ENCODE measurements at places on chromosomes 1 and 21.
A peak's percentile ranks its signal among the peaks of the same experiment; 100 is the strongest.

GRCh38 chr1:246218686-246219085, 288.4 kb downstream of the SMYD3 start:
- no peaks in the 10 kb centered on the region for H3K27me3 ChIP-seq
- H3K36me3 ChIP-seq: peaks cover 4% of the 10 kb centered on the region
- no peak for DNase-seq
- H3K27ac ChIP-seq: no peak overlapping the region

- H3K27ac ChIP-seq: no peak overlapping the region
- peaks cover 13% of the 10 kb centered on the region for H3K27me3 ChIP-seq
- no peak for DNase-seq
- H3K36me3 ChIP-seq: no peaks in the 10 kb centered on the region
Observed at GRCh38 chr1:47705517-47706130, 267.8 kb downstream of the FOXD2 start.

DNA sequence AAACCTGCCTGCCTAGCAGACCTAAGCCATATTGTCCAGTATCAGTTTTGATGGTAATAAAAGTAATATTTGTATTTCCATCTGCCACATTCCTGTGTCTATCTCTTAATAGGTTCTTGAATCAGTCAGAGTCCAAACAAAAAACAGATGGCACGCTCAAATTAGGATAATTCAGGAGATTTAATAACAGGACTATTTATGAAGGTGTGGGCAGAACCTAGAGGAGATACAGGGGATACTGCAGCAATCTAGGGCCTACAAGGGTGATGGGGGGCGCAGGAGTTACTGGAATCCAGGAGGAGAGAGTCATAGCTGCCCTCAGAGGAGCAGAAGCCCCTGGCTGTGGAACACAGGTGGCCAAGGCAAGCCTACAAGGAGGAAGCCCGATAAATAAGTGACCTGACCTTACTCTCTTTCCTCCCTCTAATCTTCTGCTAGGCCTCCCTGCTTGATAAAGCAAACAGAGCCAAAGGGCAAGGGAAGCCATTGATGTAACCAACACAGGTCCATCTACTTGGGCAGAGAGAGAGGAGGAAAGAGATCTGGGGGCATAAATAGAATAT, 11.9 kb upstream of the HYI start:
- no peaks in the 10 kb centered on the region for H3K27me3 ChIP-seq
- peaks cover 11% of the 10 kb centered on the region for H3K4me1 ChIP-seq
- H3K36me3 ChIP-seq: no peaks in the 10 kb centered on the region
- H3K4me3 ChIP-seq: no peak overlapping the region
- peak overlapping the region; percentile 53 for H3K27ac ChIP-seq
- no peak for DNase-seq

GRCh38 chr1:48684381-48684780, 92.3 kb downstream of the BEND5 start:
- H3K4me1 ChIP-seq: peaks cover 8% of the 10 kb centered on the region
- no peak overlapping the region for H3K4me3 ChIP-seq
- peaks cover 4% of the 10 kb centered on the region for H3K27me3 ChIP-seq
- no peak for DNase-seq

DNA sequence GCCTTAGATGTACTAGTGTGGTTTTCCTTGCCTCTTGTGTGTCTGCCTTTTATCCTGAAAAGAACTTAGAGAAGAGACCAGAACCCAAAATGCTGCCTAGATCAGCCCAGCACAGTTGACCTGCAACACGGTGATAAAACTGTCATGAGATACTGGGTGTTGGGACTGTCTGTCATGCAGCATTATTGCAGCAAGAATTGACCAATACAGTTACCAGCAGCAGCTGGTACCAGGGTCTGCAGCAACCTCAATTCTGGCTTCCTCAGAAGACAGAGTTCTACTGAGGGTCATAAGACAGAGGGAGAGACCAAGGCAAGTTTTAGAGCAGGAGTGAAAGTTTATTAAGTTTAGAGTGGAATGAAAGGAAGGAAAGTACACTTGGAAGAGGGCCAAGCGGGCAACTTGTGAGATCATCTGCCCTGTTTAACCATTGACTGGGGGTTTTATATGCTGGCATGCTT, 182.0 kb downstream of the DYRK1A start:
- H3K4me3 ChIP-seq: no peak overlapping the region
- H3K36me3 ChIP-seq: no peaks in the 10 kb centered on the region
- no peak overlapping the region for H3K27ac ChIP-seq
- DNase-seq: no peak

GRCh38 chr1:172885411-172885810, 165.3 kb downstream of the TNFSF18 start:
- no peaks in the 10 kb centered on the region for H3K27me3 ChIP-seq
- peaks cover 5% of the 10 kb centered on the region for H3K36me3 ChIP-seq
- no peak overlapping the region for H3K27ac ChIP-seq
- no peak overlapping the region for H3K4me3 ChIP-seq
- no peak for DNase-seq

DNA sequence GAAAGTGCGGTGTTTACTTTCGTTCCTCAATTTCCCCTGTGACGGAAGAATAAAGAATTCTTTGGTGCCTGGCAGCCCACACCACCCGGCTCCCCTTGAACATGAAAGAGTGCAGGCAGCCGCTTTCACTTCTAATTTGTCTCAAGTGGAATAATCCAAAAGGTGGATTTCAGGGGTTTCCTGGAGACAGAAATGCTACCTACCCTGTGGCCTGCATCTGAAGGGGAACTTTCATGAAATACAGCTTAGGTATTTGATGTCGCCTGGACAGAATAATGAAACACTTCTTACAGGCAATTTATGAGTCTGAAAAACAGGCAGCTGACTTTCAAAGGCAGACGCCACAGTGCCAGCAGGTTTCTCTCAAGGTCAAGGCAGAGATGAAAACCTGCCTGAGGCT, 169.5 kb upstream of the USP24 start:
- no peak for DNase-seq
- H3K36me3 ChIP-seq: no peaks in the 10 kb centered on the region
- no peaks in the 10 kb centered on the region for H3K27me3 ChIP-seq
- H3K4me1 ChIP-seq: no peaks in the 10 kb centered on the region

GRCh38 chr1:86503406-86504136, 34.8 kb downstream of the CLCA1 start:
- H3K4me3 ChIP-seq: peak overlapping the region; percentile 96
- no peak overlapping the region for H3K27ac ChIP-seq
- no peak for DNase-seq
- H3K27me3 ChIP-seq: peaks cover 19% of the 10 kb centered on the region
- H3K4me1 ChIP-seq: peaks cover 19% of the 10 kb centered on the region

DNA sequence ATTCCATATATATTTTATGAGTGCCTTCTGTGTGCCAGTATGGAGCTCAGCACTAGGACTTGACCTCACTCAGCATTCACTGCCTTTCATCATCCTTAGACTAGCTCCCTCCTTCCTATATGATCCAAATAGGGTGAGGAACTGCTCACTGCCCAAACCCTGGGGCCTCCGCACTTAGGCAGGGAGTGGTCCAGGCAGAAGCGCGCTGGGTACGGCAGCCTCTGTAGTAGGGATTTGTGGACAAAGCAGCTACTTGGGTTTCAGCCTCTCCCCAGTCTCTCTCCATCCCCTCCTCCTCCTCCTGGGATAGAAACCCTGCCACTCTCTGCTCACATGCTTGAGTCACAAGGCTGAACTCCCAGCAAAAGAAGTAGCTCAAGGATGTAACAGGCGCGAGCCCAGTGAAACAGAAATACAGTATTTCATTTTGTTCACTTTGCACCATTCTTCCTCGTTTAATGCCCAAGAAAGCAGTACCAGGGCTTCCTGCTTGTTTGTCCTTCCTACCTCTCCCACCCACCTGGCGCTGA, 32.9 kb downstream of the PLEKHA6 start:
- no peaks in the 10 kb centered on the region for H3K4me1 ChIP-seq
- no peak overlapping the region for H3K27ac ChIP-seq
- H3K36me3 ChIP-seq: no peaks in the 10 kb centered on the region
- DNase-seq: no peak
- no peak overlapping the region for H3K4me3 ChIP-seq
- peaks cover 8% of the 10 kb centered on the region for H3K27me3 ChIP-seq

DNA sequence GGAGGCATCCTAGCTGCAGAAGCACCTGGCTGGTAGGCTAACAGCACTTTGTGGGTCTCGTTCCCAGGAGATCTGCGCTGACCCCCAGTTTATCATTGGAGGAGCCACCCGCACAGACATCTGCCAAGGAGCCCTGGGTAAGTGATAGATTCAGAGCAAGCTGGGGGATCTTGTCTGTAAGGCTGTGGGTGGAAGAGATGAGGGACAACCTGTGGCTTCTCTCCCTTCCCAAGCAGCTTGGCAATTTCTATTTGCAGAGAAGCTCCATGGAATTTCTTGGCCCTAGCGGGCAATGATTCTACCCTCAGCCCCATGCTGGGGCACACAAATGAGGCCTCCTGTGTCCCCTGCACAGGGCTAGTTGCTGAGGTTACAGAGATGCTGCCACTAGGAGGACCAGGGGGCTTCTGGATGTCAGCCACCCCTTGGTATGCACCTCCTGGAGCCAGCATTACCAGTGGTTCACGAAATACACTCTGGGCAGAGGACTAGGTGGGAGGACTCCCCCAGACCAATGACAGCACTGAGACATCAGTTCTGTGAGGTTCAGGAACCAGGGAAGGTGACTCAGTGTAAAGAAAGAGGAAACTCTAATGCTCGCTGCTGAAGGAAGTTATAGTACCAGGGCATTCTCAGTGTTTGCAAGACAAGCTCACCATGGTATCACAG, 5.5 kb downstream of the CAPN2 start:
- H3K4me1 ChIP-seq: peaks cover 55% of the 10 kb centered on the region
- no peak for DNase-seq
- H3K27ac ChIP-seq: no peak overlapping the region

DNA sequence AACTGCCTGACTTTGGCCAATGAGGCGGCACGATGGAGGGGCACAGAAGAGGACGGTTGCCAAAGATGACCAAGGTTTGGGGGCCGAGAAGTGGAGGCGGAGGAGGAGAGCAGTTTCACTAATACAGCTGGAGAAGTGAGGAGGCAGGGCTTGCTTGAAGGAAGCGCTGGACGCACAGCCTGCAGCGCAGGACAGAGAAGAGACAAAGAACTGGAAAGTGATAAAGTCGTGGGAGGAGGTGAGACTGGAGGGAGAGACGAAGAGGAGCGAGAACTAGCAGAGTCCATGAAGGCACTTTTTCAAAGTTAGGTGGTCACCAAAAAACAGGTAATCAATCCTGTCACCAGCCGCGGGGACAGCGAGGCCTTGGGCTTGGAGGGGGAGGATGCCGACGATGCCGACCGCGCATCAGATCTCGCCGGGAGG, 771 bp downstream of the PACC1 start:
- peaks cover 8% of the 10 kb centered on the region for H3K36me3 ChIP-seq
- H3K27ac ChIP-seq: peak overlapping the region; percentile 14
- H3K4me3 ChIP-seq: peak overlapping the region; percentile 100
- H3K27me3 ChIP-seq: no peaks in the 10 kb centered on the region
- no peak for DNase-seq

- H3K4me1 ChIP-seq: peaks cover 8% of the 10 kb centered on the region
- H3K36me3 ChIP-seq: no peaks in the 10 kb centered on the region
- no peak overlapping the region for H3K4me3 ChIP-seq
- H3K27ac ChIP-seq: no peak overlapping the region
- peaks cover 32% of the 10 kb centered on the region for H3K27me3 ChIP-seq
Observed at GRCh38 chr1:209820986-209821385, 6.8 kb upstream of the UTP25 start.

DNA sequence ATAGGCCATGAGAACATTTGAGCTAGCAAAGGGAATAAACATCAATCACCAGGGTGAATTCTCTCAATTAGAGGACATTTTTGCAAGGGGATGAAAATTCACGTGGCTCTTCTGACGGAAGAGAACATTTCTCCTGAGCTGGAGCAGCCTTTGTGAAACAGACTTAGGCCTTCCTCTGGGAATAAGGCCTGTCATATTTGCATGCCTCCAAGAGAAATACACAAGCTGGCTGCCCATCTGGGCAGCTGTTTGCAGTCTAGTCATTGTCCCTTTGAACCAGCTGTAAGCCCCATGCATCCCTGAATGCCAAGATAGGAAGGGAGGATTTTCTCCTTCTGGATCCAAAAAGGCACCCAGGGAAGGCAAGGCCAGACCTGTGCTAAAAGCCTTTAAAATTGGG, 5.5 kb downstream of the LEMD1 start:
- H3K27me3 ChIP-seq: peaks cover 46% of the 10 kb centered on the region
- DNase-seq: no peak
- no peak overlapping the region for H3K4me3 ChIP-seq
- no peaks in the 10 kb centered on the region for H3K36me3 ChIP-seq

GRCh38 chr1:20449735-20450311, 36.2 kb downstream of the CAMK2N1 start:
- no peak overlapping the region for H3K27ac ChIP-seq
- no peak overlapping the region for H3K4me3 ChIP-seq
- no peaks in the 10 kb centered on the region for H3K4me1 ChIP-seq
- H3K27me3 ChIP-seq: peaks cover 35% of the 10 kb centered on the region
- no peaks in the 10 kb centered on the region for H3K36me3 ChIP-seq
- no peak for DNase-seq

DNA sequence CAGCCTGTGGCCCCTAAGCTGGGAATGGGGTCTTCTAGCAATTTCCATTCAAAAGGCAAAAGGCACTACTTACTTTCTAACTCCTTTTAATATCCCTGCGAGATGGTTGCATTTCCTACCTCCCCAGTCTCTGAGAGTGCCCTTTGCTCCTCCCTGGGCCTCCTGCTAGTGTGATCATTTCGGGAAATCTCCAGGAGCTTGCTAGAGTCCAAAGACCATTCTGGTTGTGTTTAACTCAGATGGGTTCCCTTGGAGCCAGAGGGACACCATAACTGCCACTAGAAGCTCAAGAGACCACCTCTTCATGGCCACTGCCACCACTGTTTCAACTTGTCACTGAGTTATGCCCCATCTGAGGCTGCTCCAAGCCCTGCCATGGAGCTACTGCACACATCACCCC, 34.4 kb upstream of the CYP4B1 start:
- DNase-seq: no peak
- no peak overlapping the region for H3K4me3 ChIP-seq
- H3K36me3 ChIP-seq: no peaks in the 10 kb centered on the region
- no peak overlapping the region for H3K27ac ChIP-seq

- peaks cover 48% of the 10 kb centered on the region for H3K27me3 ChIP-seq
- DNase-seq: no peak
- H3K36me3 ChIP-seq: no peaks in the 10 kb centered on the region
- no peak overlapping the region for H3K4me3 ChIP-seq
- H3K27ac ChIP-seq: no peak overlapping the region
Observed at GRCh38 chr21:44537930-44538911, 1.8 kb downstream of the KRTAP10-1 start.

DNA sequence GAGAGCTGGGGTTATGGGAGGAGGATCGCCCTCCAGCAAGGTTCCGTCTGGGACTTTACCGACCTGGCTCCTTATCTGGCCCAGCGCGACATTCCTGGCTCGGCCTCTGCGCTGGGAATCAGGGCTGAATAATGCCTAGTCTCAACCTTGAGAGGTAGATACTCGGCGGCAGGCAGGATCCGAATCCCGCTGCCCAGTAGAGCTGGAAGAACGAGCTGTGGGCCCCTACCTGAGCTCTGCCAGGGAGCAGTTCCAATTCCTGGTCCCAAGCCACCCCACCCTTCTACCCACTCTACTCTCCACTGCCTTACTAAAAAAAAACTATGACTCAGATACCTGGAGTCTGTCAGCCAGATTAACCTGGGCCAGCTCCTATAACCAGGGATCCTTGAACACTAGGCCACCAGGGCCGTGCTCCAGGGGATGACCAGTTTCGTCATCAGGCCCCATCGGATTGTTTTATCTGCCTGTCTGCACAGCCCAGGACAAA, 53.6 kb downstream of the RHBG start:
- peak overlapping the region; percentile 46 for H3K27ac ChIP-seq
- H3K4me1 ChIP-seq: peaks cover 26% of the 10 kb centered on the region
- DNase-seq: no peak
- no peaks in the 10 kb centered on the region for H3K36me3 ChIP-seq
- H3K4me3 ChIP-seq: peak overlapping the region; percentile 13

Measured in naive B cell (primary cell).